ENCODE measurements at places on chromosomes 11 and 22.
A peak's percentile ranks its signal among the peaks of the same experiment; 100 is the strongest.

- DNase-seq = no peak
Observed at GRCh38 chr22:45314054-45314721, 4.5 kb downstream of the FAM118A start.

DNA sequence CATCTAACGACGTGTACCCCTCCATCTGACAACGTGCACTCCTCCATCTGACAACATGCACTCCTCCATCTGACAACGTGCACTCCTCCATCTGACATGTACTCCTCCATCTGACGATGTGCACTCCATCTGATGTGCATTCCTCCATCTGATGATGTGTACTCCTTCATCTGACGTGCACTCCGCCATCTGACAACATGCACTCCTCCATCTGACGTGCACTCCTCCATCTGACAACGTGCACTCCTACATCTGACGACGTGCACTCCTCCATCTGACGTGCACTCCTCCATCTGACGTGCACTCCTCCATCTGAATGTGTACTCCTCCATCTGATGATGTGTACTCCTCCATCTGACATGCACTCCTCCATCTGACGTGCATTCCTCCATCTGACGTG is 8.0 kb upstream of the IL17REL start:
- no peak for DNase-seq

DNA sequence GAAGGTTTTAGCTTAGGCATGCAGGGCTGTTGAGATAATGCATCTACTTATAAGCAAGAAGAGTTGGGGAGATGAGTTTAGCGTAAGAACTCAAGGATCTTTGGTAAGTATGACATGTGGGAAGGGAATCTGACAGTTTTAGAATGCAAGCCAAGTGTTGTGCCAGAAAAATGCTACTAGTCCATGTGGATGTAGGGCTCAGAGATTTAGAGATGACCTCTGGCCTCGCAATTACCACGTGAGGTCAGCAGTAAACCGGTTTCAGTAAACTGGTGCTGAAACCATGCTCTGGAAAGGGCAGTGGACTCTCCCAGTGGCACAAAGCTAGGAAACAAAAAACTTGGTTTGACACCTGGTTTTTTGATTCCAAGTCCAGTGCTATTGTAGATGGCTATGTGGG is 18.9 kb downstream of the MRPL16 start:
- no peak for DNase-seq

GRCh38 chr11:1459219-1459575 is 27.4 kb downstream of the MOB2 start:
- DNase-seq = no peak

- no peak for DNase-seq
Observed at GRCh38 chr11:115496892-115497291, 7.3 kb downstream of the CADM1 start.

GRCh38 chr11:29227811-29228210 is 789.0 kb downstream of the KCNA4 start:
- no peak for DNase-seq

GRCh38 chr22:39176143-39176713 is 23.7 kb upstream of the CBX7 start:
- no peak for DNase-seq

DNA sequence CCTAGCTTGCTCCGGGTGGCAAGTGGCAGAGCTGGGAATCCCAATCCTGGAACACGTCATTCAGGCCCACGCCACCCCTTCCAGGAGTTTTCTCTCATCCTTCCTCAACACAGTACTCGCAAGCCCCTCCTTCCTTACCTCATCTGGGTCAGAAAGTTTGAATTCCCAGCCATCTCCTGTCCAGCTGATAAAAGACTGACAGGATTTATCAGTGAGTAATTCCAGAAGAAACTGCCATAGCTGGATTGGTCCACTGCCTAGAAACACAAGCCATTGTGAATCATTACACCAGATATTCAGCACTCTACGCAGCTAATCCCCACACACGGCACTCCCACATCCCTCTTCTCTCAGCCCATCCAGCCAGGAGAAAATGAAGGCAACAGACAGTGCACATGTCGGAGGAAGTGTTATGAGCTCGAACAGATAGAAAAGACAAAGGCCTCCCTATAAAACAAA is 124.0 kb downstream of the ETS1 start:
- DNase-seq = no peak

GRCh38 chr11:109109571-109110315 is 312.2 kb upstream of the C11orf87 start:
- no peak for DNase-seq

GRCh38 chr11:70107756-70108155 is 29.6 kb downstream of the ANO1 start:
- no peak for DNase-seq

GRCh38 chr11:115132436-115133228 is 371.6 kb downstream of the CADM1 start:
- no peak for DNase-seq

- no peak for DNase-seq
Observed at GRCh38 chr11:117933930-117934329, 4.7 kb upstream of the TMPRSS13 start.

- no peak for DNase-seq
Observed at GRCh38 chr11:37505406-37505805, 907.4 kb upstream of the RAG2 start.

GRCh38 chr22:39214383-39215069 is 30.3 kb downstream of the PDGFB start:
- DNase-seq = no peak

GRCh38 chr11:134861490-134862104 is 449.6 kb upstream of the B3GAT1 start:
- DNase-seq = no peak

DNA sequence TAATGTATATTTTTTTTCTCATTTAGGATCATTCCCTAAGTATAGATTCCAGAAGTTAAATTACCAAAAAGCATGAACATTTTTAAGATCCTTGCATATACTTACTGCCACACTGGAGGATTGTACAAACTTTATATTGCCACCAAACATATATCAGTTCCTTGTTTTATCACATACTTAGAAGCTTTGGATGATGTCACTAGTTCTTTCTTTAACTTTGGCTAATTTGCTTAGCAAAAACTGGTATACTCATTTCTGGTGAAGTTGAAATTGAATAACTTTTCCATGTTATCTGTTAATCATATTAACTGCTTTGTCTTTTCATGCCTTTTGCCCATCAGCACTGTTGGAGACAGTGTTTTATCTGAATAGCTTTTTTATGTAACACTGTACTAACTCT is 31.6 kb upstream of the PRDM10 start:
- DNase-seq = no peak

DNA sequence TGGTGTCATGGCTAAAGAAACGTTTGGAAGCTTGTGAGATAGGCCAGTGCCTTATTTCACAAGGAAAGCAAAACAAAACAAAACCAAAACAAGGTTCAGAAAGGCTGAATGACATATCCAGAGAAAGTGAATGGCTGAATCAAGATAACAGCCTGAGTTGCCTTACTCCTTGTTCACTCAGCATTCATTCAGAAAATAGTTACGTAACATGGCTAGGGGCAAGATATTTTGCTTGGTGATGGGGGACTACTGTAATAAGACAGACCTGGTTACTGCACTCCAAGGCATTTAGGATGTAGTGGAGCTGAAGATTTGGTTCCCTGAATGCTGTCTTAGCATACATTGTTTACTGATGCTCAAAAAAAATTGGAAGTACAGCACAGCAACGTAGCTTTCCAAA is 47.7 kb downstream of the C11orf91 start:
- no peak for DNase-seq

DNA sequence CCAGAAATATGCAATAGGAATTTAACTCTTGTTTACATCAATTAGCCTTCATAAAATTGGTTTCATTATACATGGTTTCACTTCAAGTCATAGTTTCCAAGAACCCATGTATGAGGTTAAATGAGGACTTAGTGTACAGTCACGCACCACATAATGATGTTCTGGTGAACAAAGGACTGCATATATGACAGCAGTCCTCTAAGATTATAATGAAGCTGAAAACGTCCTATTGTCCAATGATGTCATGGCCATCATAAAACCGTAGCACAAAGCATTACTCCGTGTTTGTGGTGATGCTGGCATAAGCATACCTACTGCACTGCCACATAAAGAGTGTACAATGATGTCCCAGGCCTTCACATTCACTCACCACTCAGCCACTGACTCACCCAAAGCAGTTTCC is 31.1 kb downstream of the SMCO4 start:
- DNase-seq = no peak

DNA sequence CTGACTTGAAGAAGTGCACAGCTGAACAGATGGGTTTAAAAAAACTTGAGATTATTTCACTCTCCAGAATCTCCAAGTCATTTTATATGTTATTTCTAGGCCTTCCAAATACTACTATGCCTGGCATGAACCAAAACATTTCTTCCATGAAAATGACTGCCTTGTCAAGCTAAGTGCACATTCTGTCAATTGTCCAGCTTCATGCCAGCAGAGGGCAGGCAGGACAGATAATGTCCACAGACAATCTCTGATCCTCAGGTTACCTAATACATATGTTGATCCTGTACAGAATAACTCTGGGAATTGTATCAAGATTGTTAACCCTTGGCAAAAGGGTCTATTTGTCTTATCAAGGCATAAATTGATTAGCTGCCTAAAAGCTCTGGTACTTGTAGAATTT is 229.5 kb downstream of the AASDHPPT start:
- DNase-seq = peak; percentile 28

DNA sequence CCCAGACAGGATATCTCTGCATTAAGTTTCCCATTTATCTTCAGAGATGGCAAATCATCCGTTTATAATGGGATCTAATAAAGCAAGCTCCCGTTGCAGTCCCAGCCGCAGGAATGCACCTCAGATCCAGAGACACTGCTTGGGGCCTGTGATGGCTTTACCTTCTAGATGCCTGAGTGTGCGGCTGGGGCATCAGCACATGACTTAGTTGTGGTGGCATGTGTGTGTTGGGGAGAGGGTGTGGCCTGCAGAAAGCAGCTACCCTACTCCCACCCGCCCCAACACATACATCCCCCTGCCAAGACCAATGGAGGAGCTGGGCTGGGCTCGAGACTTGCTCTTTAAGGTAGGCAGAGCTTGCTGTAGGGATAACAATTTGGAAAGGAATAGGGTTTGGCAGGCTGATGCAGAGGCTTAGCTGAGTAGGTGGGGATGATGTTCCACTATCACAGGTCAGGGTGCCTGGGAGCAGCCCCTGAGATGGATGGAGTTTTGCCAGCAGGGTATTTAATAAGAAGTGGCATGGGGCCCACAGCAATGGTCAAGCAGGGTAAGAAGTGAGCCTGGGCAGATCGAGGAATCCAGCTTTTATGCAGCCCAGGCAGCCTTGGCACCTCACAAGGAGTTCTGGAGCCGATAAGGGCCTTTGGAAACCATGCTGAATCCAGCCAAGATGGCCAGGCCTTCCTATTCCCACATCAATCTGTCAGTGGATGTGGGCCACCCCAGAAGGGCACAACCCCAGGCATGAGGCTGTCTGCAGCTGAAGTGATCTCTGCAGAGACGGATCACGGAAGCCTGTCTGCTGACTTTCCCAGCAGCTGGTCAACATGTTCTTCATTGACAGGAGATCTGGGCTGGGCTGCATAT is 601.3 kb downstream of the BUD13 start:
- DNase-seq = no peak

DNA sequence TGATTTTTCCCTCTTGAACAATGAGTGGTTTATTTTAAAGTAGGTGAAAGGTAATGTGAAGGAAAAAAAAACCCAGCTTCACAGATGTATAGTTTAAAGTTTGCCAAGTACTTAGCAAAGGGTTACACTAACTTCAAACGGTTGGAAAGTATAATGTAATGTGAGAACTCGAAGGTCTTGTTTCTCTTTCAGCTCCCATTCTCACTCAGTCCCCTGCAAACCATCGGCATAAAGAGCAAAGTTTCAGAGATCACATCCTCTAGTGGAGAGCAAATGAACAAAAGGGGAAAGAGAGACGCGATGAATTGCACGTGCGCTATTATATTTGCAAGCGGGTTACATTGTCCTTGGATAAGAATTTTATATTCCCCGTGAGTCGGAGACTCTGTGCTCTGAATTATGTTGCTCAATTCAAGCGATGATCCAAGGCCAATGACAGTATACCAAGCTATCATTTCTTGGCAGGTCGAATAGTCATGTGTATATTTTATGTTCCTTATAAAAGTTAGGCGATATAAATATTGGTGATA is 37.6 kb upstream of the BIRC3 start:
- DNase-seq = peak; percentile 27

DNA sequence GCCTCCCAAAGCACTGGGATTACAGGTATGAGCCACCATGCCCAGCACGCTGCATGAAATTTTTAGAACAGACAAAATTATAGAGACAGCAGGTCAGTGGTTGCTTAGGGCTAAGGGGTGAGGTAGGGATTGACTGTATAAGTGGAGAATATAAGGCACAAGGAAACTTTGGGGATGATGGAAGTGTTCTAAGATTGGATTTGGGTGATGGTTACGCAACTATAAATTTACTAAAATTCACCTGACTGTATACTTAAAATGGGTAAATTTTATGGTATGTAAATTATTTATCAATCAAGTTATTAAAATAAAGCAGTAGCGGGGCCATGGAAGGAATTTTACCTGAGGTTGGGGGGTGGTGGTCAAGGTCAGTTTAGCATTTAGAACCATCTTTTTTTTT is 16.4 kb upstream of the POLD3 start:
- DNase-seq = no peak

GRCh38 chr22:37491559-37492427 is 5.6 kb upstream of the MFNG start:
- no peak for DNase-seq

- DNase-seq = no peak
Observed at GRCh38 chr22:19988965-19989724, 27.5 kb downstream of the ARVCF start.

DNA sequence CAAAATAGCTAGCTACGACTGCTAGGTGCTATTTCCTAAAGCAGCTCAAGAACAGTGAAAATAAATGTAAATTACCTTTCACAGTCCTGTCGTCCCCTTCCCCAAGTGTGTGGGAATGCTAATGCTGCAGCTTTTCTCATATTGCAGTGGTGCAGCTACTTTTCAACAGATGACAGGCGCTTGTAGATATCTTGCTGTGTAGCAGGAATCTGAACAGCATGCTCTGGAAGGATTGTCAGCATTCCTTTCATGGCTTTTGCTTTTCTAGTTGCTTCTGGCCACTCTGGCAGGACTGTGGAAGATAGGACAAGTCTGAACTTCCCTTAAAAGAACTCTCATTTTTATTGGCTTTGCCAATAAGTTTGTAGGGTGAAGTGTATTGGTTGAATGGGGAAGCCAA is 18.8 kb downstream of the FAR1 start:
- DNase-seq = no peak

GRCh38 chr22:25656724-25657123 is 85.3 kb upstream of the MYO18B start:
- no peak for DNase-seq

Measured in NCI-H524 (cell line).